ENCODE measurements at places on chromosomes 1 and 21.

DNA sequence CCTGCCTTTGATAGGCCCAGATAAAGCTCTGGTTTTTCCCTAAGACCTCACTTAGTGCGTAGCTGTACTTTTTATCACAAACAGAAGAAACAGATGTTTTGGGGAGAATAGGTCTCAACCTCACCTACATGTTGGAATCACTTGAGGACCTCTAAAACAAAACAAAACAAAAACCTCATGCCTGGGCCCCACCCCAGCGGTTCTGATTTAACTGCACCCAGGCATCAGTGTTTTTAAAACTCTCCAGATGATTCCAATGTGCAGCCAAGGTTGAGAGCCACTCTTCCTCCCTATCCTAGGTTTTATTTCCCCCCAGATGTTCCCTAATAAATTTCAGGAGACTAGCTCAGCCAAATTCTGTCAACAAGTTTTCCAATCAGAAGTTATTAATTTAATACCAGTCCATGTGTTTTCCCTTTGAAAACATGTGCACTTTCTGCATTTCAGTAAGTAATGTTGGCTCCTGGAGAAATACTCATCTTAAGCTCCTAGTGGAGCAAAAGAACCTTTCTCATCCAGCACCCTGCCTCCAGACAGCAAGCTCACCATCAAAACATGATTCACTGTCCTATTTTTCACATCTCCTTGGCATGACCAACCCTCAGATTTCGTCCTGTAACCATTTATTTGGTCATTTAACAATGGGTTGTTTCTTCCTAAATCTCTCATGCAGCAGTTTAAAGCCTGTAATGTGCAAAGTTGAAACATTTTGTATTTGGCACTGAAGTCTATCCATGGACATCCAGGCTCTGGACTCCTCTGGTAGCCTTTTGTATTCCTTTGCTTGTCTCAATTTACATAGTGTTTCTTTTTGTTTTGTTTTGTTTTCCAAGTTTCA lies 27.5 kb downstream of the LRRC8C start:
- no peak for DNase-seq

GRCh38 chr21:15332572-15332971 lies 267.8 kb upstream of the NRIP1 start:
- DNase-seq = no peak

DNA sequence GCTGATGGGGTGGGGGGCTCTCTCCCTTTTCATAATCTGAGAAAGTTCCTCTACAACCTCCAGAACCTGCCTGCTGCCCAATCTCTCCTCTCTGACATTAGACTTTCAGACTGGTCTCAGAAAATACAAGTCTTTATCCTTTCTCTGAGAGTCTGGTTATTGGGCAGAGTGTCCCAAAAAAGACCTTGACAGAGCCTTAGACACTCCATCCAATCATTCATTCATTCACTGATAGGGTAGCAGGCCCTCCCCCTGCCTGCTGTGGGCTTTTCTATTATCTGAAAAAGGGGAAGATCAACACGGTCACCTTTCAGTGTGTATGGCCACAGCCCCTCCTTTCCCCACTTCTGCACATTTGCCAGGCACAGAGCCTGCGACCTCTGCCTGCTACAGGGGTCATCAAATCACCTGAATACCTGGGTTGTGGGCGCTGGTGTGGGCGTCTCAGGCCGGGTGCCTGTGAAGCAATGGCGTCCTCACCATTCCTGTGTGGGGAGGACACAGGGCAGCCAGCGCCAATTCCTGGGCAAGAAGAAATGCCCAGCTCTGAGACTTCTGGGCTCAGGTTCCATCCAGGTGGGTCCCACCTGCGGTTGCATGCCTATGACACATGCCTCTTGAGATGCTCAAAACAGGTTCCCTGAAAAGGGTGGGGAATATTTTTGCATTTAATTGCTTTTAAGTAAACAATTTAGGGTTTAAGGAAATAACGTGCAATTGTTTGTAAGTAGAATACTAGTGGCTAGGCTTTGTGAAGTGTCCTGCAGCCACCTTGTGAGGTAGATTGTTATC lies 52.8 kb downstream of the ELK4 start:
- no peak for DNase-seq

- peak; percentile 18 for DNase-seq
These were observed 5.7 kb upstream of the ZNF683 start for GRCh38 chr1:26378088-26378878.

GRCh38 chr1:10337436-10337835 lies 61.4 kb upstream of the PGD start:
- no peak for DNase-seq
